Kasumi-1 (cell line): ENCODE measurements at places on chromosomes 6 and 20.

- no peak for DNase-seq
These were observed 99.8 kb downstream of the SNX5 start for GRCh38 chr20:17868700-17869231.

DNA sequence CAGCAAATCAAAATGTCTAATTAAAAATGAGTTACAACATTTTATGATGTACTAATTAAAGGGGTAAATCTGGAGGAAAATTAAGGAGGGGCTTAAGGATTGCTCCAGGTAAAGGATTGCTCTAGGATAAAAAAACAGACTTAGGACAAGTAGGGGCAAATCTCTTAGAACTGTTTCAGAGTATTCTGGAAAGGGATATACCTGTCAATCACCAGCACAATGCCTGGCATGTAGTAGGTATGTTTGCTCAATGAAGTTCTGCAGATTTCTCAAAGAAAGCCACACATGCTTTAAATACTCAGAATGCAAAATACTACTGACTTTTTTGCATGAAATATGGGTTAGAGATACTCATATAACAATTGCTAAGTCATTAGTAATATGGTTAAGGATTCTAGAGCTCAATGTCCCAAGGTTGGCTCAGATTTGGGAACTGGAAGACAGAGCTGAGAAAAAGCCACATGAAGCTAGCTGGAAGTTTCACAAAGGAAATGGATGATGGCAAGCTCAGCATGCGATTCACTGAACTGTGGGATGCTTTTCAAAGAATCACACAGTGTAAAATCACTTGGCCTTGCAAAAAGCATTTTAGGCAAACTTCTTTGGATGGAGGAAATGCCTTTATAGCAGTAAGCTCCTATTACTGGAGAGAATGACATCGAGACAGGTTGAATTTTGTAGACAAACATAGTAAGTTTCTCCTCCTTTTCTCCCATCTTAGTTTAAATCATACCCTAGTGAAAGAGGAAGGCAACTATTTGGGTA is 72.8 kb downstream of the MAP3K5 start:
- no peak for DNase-seq

DNA sequence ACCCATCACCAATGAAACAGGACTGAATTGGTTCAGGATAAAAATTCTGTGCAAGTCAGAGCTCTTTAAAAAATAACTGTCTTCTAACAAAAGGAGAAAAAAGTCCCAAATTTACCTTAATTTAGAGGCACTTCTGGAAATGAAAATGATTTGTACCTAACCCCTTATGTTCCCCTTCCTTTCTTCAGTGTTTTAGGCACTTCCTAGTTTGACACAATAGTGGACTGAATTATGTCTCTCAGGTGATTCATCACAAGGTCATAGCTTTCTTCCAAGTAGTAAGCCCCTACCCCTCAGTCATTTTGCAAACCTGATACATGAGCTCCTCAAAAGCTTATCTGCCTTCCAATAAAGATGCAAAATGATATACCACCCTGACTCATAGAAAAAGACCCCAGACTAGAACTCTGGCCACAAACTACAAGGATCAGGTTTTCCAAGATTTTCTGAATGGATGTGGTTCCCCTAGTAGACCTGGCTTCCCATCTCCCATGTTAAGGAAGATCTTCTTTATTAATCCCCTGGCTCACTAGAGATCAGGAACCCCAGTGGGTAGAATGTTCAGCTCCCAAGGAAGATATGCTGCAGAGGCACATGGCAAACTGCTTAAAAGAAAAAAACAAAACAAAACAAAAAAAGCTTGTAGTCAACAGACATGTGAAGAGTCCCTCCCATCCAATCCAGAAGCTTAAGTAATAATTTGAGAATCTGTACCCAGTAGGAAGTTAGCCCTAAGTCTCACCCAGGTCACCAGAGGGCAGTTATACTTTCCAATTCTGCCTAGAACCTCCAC is 3.6 kb downstream of the PPP1R10 start:
- DNase-seq: no peak

GRCh38 chr6:37239526-37239925 is 18.0 kb upstream of the TBC1D22B start:
- DNase-seq: no peak
